GDM1 (cell line): ENCODE measurements at places on chromosomes 13 and 19.

- no peak for DNase-seq
Observed at GRCh38 chr13:22470075-22470474, 710.7 kb upstream of the SGCG start.

- peak; percentile 67 for DNase-seq
Observed at GRCh38 chr19:12983542-12984142, 11.6 kb upstream of the NFIX start.

DNA sequence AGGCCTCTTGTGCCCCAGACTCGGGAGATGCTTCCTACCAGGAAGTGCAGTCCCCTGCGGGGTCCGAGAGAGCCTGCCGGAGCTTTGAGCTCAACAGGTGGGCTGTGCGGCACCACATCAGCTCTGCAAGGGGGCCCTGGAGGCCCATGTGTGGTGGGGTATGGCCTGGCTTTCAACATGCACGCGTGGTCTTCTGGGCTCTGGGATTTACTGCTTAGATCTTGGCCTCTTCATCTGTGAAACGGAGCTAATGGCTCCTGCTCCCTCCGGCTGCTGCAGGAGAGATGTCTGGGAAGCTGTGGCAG, 18.0 kb downstream of the NDUFB7 start:
- DNase-seq, result no peak

GRCh38 chr13:113129921-113130750, 7.5 kb downstream of the F10 start:
- DNase-seq, result no peak

DNA sequence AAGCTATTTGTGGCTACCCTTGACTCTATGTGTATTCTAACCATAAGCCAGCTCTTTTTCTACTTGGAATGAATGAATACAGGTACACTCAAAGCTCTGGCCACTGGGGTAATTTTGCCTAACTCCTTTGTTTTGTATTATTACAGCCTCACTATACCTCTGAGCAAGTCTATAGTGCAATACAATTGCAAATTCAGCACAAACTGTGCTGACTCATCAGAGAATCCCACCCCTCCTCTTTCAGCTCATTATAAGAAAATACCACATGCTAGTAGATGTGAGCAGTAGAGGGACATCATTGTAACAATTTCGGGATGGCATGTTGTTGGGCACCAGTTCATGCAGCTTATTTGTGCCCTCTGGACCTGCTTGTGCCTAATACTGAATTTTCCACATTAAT, 1382.2 kb downstream of the SLITRK5 start:
- DNase-seq, result no peak

DNA sequence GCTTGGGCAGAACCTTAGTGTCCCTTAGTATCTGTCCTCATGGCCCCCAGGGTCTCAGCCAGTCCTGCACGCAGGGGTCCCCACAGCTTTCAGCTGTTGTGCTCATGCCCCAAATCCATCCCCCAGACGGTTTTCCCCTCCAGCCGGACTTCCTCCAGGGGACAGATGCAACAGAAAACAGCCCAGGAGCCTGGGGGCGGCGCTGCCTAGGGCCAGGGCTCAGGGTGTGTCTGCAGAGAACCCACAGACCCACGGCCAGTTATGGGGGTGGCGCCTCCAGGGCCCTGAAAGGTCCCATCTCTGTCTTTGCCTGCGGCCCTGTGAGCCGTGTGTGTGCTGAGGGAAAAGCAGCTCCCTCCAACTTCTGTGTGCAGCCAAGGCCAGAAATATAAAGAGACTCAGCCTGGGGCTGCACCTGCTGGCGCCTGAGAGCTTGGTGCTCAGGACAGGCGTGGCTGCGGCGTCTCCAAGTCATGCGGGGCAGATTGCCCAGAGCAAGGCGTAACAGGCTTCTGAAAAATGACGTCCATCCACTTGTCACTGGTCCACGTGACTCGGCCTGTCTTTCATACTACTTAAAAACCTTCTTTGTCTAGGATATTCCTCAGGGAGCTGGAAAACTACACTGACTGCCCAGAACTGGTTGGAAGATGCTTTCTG, 22.1 kb upstream of the F7 start:
- no peak for DNase-seq
